Pancreas (tissue), 10 donors: ENCODE measurements at places on chromosomes 16 and 17.

- DNase-seq, result no peak
Measured at GRCh38 chr16:89629827-89630610, 16.6 kb downstream of the DPEP1 start.

DNA sequence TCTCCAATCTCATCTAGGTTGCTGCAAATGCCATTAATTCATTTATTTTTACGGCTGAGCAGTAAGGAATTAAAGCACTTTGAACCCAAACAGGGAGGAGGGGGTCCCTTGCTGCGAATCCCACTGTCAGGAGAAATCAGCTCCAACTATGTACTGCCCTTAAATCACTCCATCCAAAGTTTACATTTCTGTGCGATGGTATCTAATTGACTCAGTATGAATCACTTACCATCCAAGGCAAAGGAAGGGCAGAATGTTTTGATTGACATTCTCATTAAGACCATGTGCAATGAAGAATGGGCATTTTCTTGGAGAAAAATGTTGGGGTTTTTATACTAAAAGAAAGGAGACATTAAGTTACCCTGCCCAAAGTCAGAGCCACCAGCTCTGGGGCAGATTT, 47.7 kb upstream of the XYLT1 start:
- no peak for DNase-seq

- DNase-seq, result no peak
Measured at GRCh38 chr16:72473631-72474030, 301.7 kb upstream of the PMFBP1 start.

DNA sequence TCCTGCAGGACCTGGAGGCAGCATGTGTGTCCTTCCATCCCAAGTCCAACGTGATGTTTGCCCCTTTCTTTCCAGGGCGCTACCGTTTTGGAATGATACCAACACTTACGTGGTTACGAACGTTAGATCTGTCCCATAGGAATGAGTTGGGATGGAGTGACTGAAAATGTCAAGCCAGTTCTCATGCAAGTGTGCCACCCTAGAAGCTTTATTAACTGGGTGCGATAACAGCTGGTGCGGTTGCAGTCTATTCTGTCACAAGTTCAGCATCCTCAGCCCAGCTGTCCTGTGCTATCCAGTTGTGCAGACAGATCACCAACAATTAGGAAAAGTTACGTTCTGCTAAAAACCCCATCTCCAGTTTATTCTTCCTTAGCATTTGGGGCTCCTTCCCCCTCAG, 52.5 kb downstream of the BANP start:
- no peak for DNase-seq

GRCh38 chr17:63096426-63096825, 130.4 kb downstream of the TANC2 start:
- DNase-seq, result no peak

GRCh38 chr17:10842658-10843057, 4.8 kb upstream of the PIRT start:
- DNase-seq, result no peak

GRCh38 chr17:41354536-41354935, 3.9 kb upstream of the KRT33A start:
- no peak for DNase-seq

DNA sequence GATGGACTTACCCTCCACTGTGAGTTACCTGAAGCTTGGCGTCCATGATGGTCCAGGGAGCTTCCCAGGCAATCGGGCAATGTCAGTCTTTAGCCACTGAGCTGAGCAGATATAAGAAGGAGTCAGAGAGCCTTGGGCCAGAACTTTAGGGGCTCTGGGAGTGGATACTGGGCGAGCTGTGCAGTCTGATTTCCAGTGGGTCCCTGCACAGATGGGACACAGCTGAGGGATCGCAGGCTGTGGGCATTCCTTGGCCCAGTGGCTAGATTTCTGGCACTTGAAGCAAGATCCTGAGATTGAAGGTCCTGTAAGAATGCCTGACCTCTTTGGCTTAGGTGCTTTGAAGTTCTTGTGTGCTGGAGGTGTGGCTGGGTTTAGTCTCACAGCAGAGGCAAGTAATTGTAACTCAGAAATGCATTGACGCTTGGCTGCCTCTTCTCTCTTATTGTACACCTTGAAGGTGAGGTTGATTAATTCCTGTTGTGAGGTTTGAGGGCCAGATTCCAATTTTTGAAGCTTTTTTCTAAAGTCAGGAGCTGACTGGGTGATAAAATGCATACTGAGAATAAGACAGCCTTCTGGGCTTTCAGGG, 2283.8 kb downstream of the TP53TG3F start:
- DNase-seq, result no peak

DNA sequence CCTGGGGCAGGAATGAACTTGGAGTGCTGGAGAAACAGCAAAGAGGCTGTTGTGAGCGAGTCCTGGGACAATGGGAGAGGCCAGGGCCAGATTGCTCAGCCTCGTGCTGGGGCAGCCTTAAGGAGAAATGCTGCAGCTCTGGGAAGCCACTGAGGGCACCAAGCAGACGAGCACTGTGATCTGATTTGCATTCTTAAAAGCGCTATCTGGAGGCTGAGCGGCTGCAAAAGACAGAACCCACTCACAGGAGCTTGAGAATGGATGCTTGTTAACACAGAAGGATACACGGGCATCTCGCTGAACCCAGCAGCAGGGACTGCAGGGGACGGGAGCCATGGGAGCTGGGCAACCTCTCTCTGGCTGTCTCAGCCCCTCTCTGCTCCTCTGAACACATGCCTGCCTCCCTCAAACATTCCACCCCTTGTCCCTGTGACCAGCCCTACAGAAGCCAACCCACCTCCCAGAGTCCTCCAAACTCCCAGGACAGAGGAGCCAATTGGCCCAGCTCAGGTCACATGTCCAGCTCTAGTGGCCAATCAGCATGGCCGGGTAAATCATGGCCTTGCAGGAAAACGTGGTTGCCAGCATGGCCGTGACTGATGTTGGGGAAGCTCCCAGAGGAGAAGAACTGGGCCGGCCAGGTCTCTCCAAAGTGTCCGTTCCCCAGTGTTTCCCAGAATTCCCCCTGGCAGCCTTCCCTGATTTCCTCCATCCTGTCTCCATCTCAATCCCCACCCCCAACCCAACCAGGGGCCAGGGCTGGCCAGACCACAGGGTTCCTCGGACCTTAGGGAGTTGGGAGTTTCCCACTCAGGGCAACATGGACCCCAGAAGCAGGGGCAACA, 60.3 kb downstream of the GSG1L start:
- no peak for DNase-seq

DNA sequence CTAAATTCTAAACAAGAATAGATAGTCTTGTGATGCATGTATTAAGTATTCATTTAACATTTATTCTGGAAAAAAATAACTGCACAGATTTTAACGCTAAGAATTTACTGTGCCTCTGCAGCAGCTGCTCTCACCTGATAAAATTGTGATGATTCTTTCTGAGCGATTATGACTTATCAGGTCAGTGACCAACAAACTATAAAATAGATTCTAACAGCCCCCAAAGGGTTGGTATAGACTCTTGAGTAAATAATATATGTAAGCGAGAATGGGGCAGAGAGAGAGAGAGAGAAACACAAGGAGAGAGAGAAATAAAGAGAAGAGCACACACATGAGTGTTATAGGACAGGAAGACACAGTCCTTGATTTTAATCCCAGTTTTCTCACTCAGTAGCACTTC, 144.4 kb downstream of the SNX11 start:
- DNase-seq, result no peak

- no peak for DNase-seq
Measured at GRCh38 chr17:39213852-39214251, 11.9 kb downstream of the STAC2 start.

GRCh38 chr17:57551321-57552079, 193.6 kb downstream of the CCDC182 start:
- DNase-seq, result no peak

DNA sequence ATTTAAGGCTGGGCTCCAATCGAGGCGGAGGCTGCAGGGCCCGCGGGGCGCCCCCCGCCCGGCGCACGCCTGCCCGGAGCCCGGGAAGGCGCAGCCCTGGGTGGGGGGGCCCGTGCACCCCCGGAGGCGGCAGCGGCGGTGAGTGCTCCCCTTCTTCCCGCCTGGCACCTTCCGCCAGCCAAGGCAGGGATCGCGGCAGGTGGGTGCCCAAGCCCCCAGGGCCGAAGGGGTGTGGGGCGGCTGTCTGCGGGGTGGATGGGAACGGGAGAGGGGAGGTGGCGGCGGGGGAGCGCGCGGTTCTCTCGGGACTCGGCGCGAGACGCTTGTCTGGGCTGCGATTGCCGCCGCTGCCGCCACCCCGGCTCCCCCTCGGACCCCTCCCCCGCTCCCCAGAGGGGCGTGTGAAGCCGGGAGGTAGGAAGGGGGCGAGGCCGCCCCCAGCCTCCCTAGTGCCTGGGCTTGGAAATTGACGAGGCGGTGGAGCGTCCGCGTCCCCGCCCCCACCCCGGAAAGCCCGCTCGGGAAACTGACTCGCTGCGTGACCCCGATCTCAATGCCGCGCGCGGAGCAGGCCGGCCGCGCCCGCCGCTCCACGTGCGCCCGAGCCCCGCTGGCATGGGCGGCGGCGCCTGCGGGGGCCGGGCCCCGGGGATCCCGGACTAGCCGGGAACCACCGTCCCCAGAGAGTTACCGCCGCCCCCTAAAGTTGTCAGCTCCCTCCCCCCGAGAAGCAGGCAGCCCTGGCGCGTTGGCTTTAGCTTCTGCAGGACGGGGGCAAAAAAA, 231.5 kb downstream of the MRTFB start:
- DNase-seq, result peak; percentile 44

DNA sequence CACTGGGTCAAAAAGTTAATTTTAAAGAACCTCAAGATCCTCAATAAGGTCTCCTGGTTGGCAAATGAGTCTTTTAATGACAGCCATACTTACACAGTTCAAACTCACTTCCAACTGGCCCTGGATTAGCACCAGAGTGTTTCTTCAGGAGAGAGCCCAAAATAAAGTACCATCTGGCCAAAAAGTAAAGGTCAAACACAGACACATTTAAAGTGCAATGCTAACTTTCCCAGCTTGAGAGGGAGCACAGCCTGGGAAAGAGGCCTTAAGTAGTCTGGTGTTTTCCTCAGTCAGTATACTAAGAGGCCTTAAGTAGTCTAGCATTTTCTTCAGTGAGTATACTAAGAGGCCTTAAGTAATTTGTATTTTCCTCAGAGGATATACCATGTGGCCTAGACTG, 46.6 kb upstream of the ERN1 start:
- DNase-seq, result no peak

DNA sequence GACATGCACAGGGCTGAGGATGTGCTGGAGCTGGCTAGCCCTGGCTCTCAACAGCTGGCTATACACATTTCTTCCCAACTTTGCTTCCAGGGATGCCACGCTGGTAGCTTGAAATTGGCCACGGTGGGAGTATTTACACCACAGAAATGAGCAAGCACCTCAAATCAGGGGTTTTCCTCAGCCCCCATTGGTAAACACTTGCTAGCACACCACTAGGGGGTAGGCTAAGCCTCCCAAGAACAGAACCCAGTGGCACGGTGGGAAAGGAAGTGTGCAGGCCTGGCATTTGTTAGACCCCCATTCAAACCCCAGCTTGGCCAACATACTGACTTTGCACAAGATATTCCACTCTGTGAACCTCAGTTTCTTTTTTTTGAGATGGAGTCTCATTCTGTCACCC, 12.9 kb downstream of the DRC3 start:
- no peak for DNase-seq

DNA sequence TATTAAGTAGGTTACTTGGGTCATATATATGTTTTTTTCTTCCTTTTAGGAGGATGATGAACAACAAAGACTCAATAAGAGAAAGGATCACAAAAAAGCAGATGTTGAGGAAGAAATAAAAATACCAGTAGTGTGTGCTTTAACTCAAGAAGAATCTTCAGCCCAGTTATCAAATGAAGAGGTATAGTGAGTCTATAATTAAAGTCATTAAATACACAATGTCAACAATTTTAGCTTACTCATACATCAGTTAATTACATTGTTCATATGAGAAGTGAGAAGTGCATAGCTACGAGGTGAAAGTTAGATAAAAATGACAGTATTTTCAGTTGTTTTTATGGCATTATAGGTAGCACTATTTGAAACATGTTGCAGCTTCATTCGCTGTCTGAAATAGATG, 65.2 kb downstream of the NUP88 start:
- DNase-seq, result no peak

GRCh38 chr17:33522623-33523022, 229.5 kb upstream of the ASIC2 start:
- DNase-seq, result no peak

GRCh38 chr16:49158029-49158642, 123.5 kb downstream of the CBLN1 start:
- DNase-seq, result peak; percentile 17

DNA sequence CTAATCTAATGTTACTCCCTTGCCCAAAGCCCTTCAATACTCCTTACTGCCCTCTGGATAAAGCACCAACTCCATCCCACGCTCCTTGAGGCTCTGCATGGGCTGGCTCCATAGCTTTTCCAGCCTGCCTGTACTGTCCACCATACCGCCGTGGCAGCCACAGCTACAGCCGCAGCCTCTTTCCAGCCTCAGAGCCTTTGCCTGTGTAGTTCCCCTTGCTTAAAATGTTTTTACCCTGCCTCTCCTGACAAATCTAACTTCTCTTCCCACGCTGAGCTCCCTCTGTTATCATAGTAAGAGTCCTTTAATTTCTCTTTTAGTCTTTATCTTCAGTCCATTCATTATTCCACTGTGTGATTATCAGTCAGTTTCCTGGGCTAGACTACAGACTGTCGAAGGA, 22.0 kb downstream of the TEX14 start:
- no peak for DNase-seq

GRCh38 chr16:21946889-21947635, 6.1 kb upstream of the UQCRC2 start:
- DNase-seq, result no peak

- DNase-seq, result no peak
Measured at GRCh38 chr16:47716571-47716970, 255.4 kb downstream of the PHKB start.

- DNase-seq, result peak; percentile 54
Measured at GRCh38 chr16:48210747-48211146, 33.4 kb upstream of the LONP2 start.

GRCh38 chr17:80265205-80266068, 4.8 kb downstream of the RNF213 start:
- no peak for DNase-seq

DNA sequence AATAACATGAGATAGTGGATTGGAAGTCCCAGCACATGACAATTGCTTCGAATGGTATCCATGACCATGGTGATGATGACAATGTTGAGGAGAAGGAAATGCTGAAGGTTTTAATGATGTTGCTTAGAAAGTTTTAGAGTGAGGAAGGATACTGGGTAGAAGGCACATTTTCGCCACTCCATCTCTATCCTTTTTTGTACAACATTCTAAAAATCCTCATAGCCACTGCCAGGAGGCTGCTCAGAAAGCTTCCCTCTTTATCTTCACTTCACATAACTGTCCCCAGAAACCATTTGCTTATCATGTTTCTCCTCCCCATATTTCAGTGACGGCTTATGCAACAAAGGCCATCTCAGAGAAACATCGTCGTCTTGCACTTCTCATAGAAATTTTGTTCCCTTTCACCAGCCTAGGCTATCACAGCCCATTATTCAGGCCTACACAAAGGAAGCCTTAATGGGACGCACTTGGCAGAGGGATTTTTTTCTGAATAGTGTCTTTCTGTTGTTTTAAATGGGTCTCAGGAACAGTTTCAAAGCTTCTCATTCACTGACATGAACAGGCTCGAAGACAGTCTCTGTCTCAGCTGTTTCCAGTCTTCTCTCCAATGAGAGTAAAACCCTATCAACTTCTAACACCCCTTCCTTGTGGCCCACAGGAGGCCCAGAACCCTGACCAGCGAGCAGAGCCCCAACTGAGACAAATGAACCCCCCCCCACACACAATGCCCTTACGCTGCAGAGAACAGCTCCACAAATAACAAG, 506.7 kb downstream of the HAPSTR1 start:
- no peak for DNase-seq

- DNase-seq, result no peak
Measured at GRCh38 chr16:87075319-87075860, 241.8 kb downstream of the C16orf95 start.
